ENCODE measurements at places on chromosomes 5 and 9. TPM values are rescaled to one million over a fixed set of nuclear protein-coding genes. Genes with fewer than 3 reads are reported as not detected.

Gene NAIF1
- total RNA-seq = 5.4 TPM

Gene MYOZ3
- total RNA-seq = 14.1 TPM

Gene LRRTM2
- total RNA-seq = 0.36 TPM

Gene CAVIN4
- 1.3 TPM for total RNA-seq

GRCh38 chr5:69013481-69013880 lies 80.3 kb upstream of the SLC30A5 start:
- no peak for DNase-seq

DNA sequence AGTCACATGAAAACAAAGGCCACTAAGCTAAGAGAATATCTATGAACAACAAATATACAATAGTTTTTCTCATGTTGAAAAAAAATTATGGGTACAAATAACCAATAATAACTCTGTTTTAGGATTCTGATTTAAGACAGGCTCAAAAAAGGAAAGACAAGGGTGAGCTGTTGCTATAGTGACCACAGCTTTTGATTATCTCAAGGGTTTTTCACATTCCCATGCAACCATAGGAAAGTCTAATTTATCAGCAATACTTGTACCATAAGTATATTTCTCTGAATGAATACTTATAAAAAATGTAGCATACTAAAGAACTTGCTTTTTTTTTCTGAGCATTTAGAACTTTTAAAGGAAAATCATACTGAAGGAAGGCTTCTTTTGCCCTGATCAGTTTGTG lies 68.0 kb downstream of the MRPS27 start:
- no peak for DNase-seq

- no peak for DNase-seq
These were observed 1.4 kb downstream of the HDHD3 start for GRCh38 chr9:113375057-113376023.

Data from aorta (tissue), 5 donors.